Pericardium fibroblast (primary cell): ENCODE measurements at places on chromosomes 2 and 18. TPM values are rescaled to one million over a fixed set of nuclear protein-coding genes. Genes with fewer than 3 reads are reported as not detected.

The DSG1 gene
- total RNA-seq = not detected in 2 replicates

The RGPD4 gene
- not detected in 2 replicates for total RNA-seq

The ERFE gene
- total RNA-seq = 1.1 and 11.2 TPM in 2 replicates

The PSMA8 gene
- total RNA-seq = not detected in 2 replicates

The SH3YL1 gene
- 32.1 and 37.0 TPM in 2 replicates for total RNA-seq

The RFTN2 gene
- total RNA-seq = 9.8 and 23.0 TPM in 2 replicates

The CNTNAP5 gene
- total RNA-seq = under 0.01 TPM in 1 of 2 replicates, not detected in the other

The OBSL1 gene
- 108 and 140 TPM in 2 replicates for total RNA-seq

The ZNF892 gene
- total RNA-seq = 1.9 and 2.8 TPM in 2 replicates

The SNTG2 gene
- total RNA-seq = not detected in 2 replicates

The CDH20 gene
- 0.43 and 2.9 TPM in 2 replicates for total RNA-seq

The TRIM43 gene
- total RNA-seq = not detected in 2 replicates

The MOGAT1 gene
- not detected in 2 replicates for total RNA-seq

The TSGA10 gene
- total RNA-seq = 1.1 and 2.5 TPM in 2 replicates

The LOXHD1 gene
- total RNA-seq = not detected in 2 replicates

The ALPG gene
- total RNA-seq = not detected in 2 replicates

The ASPRV1 gene
- total RNA-seq = 0.70 and 0.77 TPM in 2 replicates
